Fibroblast of pulmonary artery (primary cell): ENCODE measurements at places on chromosomes 3 and 15.

- DNase-seq = no peak
These were observed 23.2 kb upstream of the ACTC1 start for GRCh38 chr15:34818526-34818925.

GRCh38 chr3:72353236-72354128, 494.8 kb downstream of the SHQ1 start:
- no peak for DNase-seq

- DNase-seq = no peak
These were observed 33.3 kb upstream of the GABRB3 start for GRCh38 chr15:26806151-26806550.

DNA sequence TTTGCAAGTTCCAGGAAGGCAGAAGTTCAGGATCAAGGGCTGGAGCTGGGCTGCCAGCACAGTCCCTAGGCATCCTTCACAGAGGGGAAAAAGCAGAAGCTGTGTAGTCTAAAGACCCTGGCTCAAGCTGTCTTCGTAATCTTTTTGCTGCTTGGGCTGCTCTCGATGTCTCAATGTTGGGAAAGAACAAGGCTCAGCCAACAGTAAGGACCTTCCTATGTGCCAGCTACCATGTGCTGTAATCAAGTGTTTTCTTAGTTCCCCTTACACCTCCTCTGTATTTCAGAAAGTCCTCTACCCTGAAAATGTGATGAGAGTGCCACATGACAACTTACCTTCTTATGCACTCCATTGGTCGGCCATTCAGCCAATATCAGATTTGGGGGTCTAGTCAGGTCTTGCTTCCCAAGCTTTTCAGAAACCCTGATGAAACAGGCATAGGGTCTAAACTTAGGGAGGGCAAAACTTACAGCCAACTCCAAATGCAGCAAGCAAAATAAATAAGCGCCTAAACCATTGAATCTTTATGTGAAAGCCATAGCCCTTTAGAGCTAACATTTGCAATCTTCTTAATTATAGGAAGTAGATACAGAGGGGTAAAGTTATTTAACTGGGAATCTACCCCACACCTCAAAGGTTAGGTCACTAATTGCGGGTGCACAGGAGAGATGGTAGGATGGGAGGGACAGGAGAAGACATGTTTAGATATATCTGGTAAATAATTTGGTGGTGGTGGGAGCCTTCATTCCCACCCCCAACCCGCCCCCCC, 1.2 kb upstream of the EDEM1 start:
- no peak for DNase-seq

DNA sequence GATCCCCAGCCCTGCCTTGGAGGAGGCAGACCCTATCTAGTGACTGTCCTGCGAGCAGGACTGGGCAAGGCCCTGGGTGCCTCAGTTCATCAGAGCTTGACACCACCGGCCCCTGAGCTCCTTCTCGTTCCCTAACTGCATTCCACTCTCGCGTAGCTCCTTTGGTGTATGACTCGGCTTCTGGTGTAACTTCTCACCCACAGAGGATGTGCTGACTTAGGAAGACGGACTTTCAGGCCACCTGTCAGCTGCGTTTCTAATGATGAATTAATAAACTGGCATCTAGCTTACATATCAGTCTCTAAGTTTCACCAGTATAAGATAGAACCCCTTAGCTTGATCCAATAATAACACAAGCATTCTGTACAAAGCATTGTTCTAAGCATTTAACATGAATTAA, 17.5 kb downstream of the ABCF3 start:
- no peak for DNase-seq

GRCh38 chr3:46626039-46626438, 13.7 kb downstream of the FAM240A start:
- no peak for DNase-seq

DNA sequence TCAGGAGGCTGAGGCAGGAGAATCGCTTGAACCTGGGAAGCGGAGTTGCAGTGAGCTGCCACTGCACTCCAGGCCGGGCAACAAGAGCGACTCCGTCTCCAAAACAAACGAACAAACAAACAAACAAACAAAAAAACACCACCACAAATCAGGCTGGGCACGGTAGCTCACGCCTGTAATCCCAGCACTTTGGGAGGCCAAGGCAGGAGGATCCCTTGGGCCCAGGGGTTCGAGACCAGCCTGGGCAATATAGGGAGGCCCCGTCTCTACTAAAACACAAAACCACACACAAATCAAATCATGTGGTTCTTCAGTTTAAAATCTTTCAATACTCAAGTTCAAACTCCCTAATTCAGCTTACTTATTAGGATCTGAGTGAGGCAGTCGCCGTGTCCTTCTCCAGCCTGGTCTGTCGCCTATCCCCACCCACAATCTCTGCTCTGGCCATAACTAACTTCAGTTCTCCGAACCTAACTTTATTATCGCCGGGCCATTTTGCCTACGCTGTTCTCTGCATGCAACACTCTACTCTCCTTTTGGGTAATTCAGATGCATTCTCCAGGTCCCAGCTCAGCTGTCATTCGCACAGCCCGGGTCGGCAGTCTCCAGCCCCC, 660 bp upstream of the RTF1 start:
- DNase-seq = no peak

DNA sequence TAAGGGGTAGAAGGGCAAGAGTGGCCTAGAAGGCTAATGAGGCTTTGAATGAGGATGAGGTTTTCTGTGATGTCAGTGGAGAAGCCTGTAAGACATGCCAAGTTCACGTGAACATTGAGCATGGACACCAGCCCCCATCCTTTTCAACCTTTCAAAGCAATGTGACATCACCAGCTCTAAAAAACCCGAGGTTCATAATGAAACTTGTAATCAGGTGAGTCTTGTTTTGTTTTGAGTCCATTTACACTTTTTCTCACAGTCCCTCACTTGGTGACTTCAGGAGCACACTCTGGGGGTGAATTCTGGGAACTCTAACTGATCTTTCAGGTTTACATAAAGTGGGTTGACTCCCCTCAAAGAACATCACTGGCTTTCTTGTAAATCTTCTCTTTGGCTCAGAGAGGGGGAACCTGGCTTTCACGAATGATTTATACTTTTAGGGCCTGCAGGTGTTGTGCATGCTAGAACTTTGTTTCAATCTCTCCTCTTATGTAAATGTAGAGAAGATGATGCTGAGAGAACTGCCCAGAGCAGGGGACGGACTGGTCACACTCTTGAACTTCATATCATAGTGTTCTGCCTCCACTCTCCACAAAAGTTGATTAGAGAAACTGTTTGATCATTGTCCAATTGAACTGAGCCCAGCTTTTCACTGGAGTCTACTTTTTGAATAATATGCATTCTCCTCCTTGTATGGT, 224.7 kb upstream of the SATB1 start:
- DNase-seq = no peak

DNA sequence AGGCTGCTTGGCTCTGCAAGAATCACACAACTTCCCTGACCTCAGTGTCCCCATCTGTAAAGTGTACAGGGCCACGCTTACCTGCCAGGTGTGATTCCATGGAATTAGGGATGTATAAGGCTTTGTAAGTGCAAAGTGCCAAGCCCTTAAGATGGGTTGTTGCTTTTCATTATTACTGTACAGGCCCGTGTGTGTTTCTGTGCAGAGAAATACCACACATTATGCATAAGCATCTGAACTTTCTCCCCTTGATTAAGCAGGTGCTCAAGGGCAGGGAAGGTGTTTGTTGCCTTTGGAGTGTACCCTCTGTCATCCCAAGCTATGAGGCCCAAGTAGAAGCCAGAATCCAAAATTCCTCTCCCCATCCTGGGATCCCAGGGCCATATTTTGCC, 13.6 kb upstream of the HRH1 start:
- no peak for DNase-seq

GRCh38 chr15:71660501-71660900, 149.9 kb upstream of the NR2E3 start:
- DNase-seq = no peak

- peak; percentile 65 for DNase-seq
These were observed 751.7 kb upstream of the GOLIM4 start for GRCh38 chr3:168847291-168847883.

DNA sequence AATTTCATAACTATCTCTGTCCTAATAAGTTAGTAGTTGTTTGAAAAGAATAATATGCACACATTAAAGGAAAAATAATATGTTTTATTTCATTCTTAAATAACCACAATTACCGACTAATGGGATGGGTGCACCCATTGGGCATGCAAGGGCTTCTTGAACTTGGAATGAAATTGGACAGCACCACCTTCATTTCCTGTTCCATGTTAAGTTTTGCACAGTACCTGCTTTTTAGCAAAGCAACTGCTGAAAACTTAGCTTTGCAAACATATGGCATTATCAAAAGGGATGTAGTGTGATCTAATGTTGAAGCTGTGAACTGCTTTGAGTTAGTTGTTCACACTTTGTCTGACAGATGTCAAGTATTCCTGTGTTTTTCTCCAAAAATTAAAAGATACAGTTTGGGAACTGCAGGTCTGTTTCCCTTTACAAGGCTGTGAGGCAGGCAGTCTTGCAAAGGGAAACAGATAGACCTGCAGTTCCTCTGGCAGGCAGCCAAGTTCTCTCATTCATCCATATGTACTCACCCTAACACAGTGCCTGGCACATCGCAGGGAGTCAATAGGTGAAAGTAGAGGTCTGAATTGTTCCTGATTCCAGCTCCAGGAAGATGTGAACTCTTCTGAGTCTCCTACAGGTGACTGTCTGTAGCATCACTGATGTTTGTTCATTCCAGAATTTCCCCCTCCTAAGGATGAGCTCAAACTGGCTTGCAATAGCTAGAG, 64.3 kb upstream of the GOLGA8B start:
- DNase-seq = no peak

DNA sequence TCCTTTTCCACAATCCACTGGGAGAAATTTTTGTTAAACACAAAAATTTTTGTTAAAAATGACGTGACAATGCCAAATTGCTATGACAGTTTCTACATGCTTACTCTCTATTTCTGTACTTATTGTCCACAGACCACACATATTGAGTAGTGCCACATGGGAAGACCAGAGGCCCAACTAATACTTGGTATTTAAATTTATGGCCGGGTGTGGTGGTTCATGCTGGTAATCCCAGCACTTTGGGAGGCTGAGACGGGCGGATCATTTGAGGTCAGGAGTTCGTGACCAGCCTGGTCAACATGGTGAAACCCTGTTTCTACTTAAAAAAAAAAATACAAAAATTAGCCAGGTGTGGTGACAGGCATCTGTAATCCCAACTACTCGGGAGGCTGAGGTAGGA, 20.3 kb downstream of the ZBTB11 start:
- DNase-seq = no peak

GRCh38 chr15:85419161-85419560, 38.8 kb downstream of the AKAP13 start:
- DNase-seq = peak; percentile 31

- no peak for DNase-seq
These were observed 14.4 kb downstream of the TMPRSS7 start for GRCh38 chr3:112048911-112049310.

- DNase-seq = no peak
These were observed 200.2 kb upstream of the LRRC3B start for GRCh38 chr3:26422415-26422814.

DNA sequence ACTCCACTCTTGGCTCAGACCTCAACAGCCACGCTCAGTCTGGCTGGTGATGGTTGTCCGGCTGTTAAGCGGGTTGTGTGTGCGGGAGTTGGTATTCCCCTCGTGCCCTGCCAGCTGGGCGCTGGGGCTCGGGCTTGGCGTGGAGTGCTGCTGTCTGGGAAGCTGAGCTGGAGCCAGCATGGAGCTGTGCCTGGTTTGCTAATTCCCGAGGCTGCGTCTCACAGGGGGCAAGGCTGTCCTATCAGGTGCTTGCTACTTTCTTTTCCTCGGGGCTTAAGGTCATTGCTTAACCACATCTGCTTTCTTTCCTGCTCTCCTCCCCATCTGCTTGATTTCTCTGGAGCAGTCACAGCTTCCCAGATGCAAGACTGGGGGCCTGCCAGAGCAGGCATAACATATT, 29.9 kb downstream of the PDIA5 start:
- DNase-seq = peak; percentile 85

DNA sequence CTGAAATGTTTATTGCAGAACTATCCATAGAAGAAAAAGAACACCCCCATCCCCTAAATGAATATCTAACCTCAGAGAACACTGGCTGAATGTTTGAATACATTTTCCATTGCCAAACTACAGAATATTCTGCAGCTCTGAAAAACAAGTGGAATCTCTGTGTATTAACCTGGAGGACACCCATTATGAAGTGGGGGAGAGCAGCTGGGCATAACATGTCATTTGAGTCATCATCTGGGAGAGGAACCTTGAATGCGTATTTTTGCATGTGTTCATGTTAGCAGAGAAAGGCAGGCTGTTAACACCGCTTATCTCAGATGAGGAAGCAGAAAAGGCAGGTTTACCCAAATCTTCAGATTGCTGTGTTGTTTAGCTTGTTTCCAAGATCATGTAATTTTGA, 31.5 kb downstream of the ESYT3 start:
- peak; percentile 41 for DNase-seq

- no peak for DNase-seq
These were observed 8.1 kb downstream of the SUMF1 start for GRCh38 chr3:4458961-4459360.

GRCh38 chr15:23397779-23398178, 43.2 kb downstream of the GOLGA8S start:
- no peak for DNase-seq

DNA sequence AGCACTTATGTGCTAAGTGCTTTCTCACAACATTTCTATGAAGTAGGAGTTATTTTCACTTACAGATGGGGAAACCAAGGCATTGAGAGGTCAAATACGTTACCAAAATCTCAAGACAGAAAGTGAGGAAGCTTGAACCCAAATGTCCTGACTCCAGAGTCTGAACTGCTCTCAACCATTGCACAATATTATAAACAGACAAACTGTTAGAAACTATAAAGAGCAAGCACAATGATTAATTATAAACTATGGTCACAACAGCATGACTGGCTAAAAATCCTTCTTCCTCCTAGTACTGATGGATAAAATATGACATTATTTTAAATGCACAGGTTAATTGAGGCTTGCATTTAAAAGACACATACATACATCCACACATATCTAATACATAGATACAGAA, 77.9 kb upstream of the ASB14 start:
- no peak for DNase-seq

DNA sequence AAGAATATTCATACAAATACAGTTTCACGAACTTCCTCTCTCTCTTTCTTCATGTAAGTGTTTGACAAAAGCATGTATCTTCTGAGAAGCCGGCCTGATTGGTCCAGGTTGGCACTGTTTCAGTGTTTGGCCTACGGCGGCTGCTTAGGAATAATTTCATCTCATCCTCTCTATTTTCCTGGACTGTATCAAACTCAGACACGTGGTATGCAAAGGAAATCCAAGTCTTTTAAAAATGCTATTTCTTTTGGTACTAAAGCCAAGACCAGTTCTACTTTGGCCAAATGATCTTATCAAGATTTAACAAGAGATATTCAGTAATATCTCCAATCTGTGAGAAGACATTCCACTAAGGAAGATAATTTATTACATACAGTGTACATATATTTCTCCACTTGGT, 152.8 kb downstream of the TIGIT start:
- no peak for DNase-seq

DNA sequence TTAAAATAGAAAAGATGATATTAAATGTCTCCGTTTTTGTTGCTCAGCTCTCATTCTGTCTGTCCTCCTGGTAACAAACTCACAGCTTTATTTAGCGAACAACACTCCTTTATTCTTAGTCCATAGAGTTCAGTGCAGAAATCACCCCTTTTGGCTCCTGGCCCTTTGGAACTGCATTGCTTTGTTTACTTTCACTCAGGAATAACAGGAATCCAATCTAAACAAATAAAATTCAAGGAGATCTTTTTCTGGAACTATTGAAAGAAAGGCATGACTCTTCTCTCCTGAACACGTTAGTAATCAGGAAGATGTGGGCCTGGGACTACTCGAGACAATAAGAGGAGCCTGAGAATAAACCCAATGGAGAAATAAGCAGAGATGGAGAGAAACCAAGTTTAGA, 409.2 kb downstream of the DIPK2A start:
- DNase-seq = no peak
